Type B pancreatic cell (in vitro differentiated cells): ENCODE measurements at places on chromosomes 5 and 9. TPM values are rescaled to one million over a fixed set of nuclear protein-coding genes. Genes with fewer than 3 reads are reported as not detected.

GRCh38 chr9:111910428-111910827, 13.8 kb downstream of the UGCG start:
- H3K4me1 ChIP-seq: peaks cover 29% of the 10 kb centered on the region
- H3K27ac ChIP-seq: peak overlapping the region; percentile 7
- DNase-seq: no peak
- H3K36me3 ChIP-seq: peaks cover 22% of the 10 kb centered on the region
- H3K27me3 ChIP-seq: no peaks in the 10 kb centered on the region
- H3K4me3 ChIP-seq: no peak overlapping the region

- no peaks in the 10 kb centered on the region for H3K36me3 ChIP-seq
- DNase-seq: no peak
- H3K4me1 ChIP-seq: no peaks in the 10 kb centered on the region
- H3K4me3 ChIP-seq: no peak within 1 kb of the TSS
- H3K27me3 ChIP-seq: peaks cover 3% of the 10 kb centered on the region
Observed at GRCh38 chr5:160229190-160229742, at the start of gene FABP6. FABP6 (plus strand) TSS chr5:160229506; CDS start chr5:160229558, 52 bp downstream.

DNA sequence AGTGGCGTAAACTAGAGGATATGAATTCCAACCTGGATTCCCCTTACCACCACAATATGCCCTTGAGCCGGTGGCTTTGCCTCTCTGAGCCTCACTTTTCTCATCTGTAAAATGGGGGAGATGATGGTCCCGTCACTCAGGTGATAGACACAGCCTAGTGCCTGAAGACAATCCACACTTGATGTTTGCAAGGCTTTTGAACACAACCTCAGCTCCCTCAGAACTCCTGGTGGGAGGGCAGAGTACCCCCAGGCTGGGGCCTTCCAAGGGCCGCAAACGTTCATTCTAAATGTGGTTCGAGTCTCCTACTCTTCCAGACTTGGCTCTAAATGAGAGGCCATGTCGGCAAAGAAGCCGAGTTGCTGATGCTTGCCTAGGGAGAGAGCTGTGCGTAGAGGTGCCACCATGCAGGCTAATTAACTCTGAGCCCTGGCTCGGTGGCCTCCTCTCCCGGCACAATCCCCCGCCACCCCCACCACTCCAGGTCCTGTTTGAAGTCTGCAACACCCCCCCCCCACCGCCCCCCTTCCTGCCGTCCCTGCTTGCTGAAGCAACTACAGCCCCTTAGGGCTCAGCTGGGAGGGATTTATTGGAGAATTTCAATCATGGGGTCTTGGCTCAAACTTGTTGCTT, 97.7 kb upstream of the LMX1B start:
- H3K4me1 ChIP-seq: peaks cover 51% of the 10 kb centered on the region
- peak overlapping the region; percentile 75 for H3K4me3 ChIP-seq
- H3K27me3 ChIP-seq: peaks cover 75% of the 10 kb centered on the region

DNA sequence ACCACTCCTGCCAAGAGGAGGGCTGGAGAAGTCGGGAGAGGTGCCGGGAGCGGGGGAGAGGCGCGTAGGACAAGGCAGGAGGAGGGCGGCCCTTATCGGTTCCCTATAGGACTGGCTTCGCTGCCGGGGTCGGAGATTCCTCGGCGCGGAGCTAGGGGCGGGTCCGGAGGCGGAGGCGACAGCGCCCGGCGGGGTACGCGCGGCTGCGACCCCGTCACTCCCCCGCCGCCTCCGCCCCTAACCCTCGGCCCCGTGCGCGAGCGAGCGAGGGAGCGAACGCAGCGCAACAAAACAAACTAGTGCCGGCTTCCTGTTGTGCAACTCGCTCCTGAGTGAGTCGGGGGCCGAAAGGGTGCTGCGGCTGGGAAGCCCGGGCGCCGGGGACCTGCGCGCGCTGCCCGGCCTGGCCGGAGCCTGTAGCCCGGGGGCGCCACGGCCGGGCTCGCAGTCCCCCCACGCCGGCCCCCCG, 2.0 kb downstream of the GLIS3 start:
- DNase-seq: peak; percentile 71
- H3K27me3 ChIP-seq: peaks cover 47% of the 10 kb centered on the region
- H3K4me3 ChIP-seq: peak overlapping the region; percentile 97
- H3K36me3 ChIP-seq: no peaks in the 10 kb centered on the region

- H3K27me3 ChIP-seq: no peaks in the 10 kb centered on the region
- H3K36me3 ChIP-seq: no peaks in the 10 kb centered on the region
- H3K4me3 ChIP-seq: no peak overlapping the region
- no peak for DNase-seq
- peaks cover 27% of the 10 kb centered on the region for H3K4me1 ChIP-seq
Observed at GRCh38 chr5:93717162-93717561, 24.2 kb downstream of the POU5F2 start.

DNA sequence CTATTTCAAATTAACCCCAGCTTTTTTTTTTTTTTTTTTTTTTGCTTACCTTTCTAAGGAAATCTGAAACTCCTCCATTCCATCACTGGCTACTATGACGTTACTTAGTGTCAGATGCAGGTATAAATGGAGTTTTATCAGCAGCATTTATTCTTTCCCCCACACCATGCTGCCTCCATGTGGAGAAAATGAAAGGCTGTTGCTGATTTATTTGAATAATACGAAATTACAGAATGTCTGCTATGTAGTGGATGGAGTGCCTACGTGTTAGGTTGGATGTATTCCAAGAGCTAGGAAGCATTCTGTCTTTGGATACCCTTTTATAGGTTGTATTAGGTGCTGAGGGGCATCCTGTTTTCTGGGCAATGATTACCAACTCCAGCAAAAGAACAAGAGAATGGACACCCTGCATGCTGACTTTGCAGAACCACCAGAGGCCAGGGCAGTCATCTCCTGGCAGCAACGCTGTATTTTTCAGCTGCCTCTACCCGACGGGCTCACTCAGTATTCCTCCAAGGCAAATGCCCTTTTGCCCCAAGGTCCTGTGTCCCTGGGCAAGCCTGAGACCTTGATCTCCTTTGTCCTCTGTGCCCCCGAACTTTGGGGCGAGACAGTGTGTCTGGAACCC, 199.5 kb downstream of the ALDH1A1 start:
- no peak overlapping the region for H3K27ac ChIP-seq
- H3K4me1 ChIP-seq: no peaks in the 10 kb centered on the region
- no peaks in the 10 kb centered on the region for H3K27me3 ChIP-seq
- no peaks in the 10 kb centered on the region for H3K36me3 ChIP-seq

DNA sequence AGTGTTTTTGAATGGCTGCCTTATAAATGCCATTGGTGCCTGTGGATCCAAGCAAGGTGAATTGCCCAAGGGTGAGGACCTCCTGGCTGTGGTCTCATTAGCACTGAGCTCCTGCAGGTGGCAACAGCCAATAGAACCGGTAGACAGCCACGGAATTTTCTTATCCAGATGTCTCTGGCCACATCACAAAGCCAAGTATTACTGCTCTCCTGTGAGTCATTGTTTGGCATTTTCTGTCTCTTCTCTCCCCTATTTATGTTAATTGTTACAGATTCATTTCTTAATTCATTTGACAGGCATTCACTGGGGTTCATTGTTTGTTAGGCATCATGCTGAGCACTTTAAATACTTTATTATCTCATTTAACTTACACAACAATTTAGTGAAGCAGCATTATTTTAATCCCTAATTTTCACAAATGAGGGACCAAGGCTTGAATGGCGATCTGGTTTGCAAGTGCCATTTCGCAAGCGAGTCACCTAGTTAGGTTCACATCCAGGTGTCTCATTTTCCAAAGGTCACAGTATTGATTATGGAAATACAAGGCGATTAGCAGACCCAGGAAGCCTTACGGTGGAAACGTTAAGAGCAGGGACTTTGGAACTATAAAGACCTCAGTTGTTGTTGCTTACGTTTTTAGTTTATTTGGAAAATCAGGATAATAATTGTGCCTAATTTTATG, 58.2 kb upstream of the DPYSL3 start:
- H3K4me1 ChIP-seq: peaks cover 5% of the 10 kb centered on the region
- no peak overlapping the region for H3K4me3 ChIP-seq
- no peak overlapping the region for H3K27ac ChIP-seq
- no peaks in the 10 kb centered on the region for H3K36me3 ChIP-seq
- H3K27me3 ChIP-seq: peaks cover 3% of the 10 kb centered on the region

WDR31 gene
- total RNA-seq: 5.0 and 6.7 TPM in 2 replicates
